ENCODE measurements at places on chromosomes 5 and 9.

GRCh38 chr5:34452170-34452828 is 203.8 kb upstream of the RAI14 start:
- DNase-seq: no peak

- no peak for DNase-seq
Observed at GRCh38 chr9:35907711-35908503, 1.4 kb upstream of the SPAAR start.

GRCh38 chr9:121133104-121133816 is 58.5 kb downstream of the CNTRL start:
- DNase-seq: no peak

DNA sequence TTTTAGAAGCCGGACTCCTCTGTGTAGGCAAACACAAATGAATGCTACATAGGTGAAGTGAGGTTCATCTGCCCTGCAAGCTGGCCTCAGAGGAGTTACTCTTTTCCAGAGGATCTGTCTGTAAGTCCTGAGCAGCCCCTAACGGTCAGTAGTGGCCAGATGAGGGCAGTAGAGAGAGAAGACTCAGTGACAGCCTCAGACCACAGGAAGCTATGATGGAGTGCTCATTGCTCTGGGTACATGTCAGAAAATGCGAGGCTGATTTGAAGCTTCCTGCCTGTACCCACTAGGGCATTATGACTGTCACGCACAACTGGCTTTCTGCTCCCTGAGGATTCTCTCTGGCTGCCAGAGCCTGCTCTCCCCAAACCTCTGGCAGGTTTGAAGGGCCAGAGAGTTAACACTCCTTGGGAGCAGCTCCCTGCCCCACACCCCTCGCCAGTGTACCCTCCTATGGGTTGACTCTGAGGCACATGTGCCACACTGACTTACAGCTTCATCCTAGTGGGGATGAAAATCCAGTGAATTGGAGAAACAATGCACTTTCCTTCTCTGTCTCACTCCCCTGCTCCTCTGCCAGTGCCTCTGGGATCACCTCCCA is 141.5 kb downstream of the GABRG2 start:
- DNase-seq: peak; percentile 35

DNA sequence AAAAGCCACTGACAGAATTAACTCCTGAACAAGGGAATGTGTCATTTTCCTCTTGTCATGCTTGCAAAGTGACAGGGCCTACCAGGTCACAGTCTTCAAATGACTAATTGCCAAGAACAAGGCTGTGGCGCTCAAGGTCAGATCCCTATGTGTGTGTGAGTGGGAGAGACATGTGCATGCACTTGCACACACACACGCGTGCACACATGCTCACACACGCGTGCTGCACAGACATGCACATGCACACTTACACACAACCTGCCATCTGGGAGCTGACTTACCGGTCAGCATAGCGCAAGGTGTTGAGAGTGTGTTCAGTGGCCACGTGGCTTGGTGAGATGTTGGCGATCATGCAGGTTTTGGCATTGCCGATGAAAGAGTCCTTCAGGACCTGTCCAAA is 69.8 kb downstream of the KIF24 start:
- no peak for DNase-seq

- DNase-seq: no peak
Observed at GRCh38 chr9:123401879-123402513, 46.0 kb downstream of the CRB2 start.

All from stimulated activated naive B cell treated with anti-CD40 and anti-IgM and Interleukin-4, amounts not matched to agents 10 μg/mL and 1 μg/mL and 100 μg/mL, for 72 hours (primary cell).